ENCODE measurements at places on chromosomes 1 and 21.

GRCh38 chr1:206905295-206906164 is 8.3 kb downstream of the IL24 start:
- no peak for DNase-seq

DNA sequence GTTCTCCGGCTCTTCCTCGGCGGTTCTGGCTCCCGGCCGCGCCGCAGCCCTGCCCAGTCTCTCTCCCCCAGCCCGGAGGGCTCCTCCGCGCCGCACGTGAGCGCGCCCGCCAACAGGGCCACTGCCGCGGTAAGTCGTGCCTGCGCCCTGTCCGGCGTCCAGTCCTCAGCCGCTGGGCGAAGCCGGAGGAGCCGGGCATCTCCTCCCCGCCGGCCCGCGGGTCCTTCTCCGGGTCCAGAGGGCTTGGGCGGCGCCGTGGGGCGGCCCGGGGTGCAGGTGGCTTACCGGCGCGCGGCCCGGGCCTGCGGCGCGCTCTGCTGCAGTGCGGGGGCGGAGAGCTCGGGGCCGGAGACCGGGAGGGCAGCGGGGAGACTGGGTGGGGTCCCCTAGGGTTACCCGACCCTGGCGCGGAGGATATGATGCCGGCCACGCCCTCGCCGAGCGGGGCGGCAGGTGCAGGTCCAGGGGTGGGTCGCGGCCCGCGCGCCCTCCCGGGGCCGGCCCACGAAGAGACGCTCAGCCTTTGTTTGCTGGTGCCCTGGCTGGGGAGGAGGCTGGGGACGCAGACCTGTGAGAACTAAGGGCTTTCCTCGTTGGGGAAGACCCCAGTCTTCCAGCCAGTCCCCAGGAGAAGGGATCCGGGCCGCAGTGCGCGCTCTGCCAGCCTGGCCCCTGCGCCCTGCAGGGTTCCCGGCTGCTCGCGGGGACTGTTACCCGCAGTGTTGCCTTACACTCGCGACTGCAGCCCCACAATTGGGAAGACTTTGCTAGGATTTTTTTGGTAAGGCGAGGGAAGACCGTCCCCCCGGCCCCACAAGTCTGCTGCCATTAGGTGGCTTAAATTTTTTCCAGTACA is at the start of gene DOP1B:
Gene DOP1B, plus strand, starts transcription at position 10 of the 856 bp plus-strand sequence. CDS start 7,910 bp downstream, outside the sequence.
- DNase-seq, result peak; percentile 46

- no peak for DNase-seq
Measured at GRCh38 chr1:216881695-216882094, 158.5 kb upstream of the ESRRG start.

DNA sequence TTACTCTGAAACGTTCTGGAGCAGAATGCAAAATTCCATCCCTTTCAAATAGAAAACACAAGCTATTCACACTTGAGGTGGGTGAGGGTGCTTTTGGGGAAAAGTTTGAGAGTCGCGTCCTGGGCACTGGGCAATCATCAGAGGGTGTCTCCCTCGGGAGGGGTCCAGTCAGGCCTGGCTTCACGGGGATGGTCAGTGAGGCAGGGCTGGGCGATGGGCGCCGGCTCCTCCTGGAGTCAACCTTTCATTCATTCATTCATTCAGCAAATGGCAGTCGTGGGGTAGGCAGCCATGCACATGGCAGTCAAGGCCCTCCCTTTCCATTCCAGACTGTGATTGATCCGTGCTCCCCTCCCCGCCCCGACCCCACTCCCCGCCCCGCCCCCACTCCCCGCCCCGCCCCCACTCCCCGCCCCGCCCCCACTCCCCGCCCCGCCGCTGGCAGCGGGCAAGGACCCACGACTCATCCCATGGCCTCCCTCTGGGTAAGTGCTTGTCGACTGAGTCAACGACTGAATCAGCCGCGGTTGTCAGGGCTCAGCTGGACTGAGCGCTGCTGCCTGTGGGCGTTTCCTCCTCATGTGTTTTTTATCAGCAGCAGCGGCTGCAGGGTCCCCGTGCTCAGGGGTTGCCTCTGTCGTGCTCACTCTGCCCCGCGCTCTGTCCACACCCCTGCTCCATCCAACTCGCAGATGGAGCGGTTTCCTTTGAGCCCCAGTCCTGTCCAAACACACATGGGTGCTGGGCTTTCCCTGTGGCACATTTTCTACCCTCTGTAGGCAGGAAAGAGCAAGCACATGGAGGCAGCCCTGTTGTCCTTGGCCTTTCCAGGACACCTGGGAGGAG is 12.5 kb upstream of the SPSB1 start:
- no peak for DNase-seq

- no peak for DNase-seq
Measured at GRCh38 chr1:7703321-7704213, 67.5 kb upstream of the VAMP3 start.
